Thymus (tissue), 14 donors: ENCODE measurements at places on chromosomes 16 and 17.
A peak's percentile ranks its signal among the peaks of the same experiment; 100 is the strongest.

GRCh38 chr17:77606865-77607210 is 351.7 kb upstream of the TNRC6C start:
- no peak for DNase-seq

DNA sequence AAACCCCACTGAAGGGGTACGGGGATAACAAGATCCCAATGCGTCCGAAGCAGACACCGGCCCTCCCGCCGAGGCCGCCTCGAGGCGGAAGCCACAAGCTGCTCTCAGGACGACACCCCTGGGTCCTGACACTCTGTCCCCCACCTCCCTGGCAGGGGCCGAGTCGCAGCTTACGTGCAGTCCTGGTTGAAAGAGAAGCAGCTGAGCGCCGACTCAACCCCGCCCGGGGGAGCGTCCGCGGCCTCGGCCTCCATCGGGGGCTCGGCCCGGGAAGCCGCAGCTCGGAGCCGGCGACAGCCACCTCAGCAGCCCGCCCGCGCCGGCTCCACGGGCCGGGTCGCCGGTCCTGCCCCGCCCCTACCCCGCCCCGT is at the start of gene WIPI1:
Gene WIPI1 (minus strand): TSS at position 329 of the 371 bp plus-strand sequence. CDS start 75 bp downstream, at position 254.
- peak; percentile 32 for DNase-seq

DNA sequence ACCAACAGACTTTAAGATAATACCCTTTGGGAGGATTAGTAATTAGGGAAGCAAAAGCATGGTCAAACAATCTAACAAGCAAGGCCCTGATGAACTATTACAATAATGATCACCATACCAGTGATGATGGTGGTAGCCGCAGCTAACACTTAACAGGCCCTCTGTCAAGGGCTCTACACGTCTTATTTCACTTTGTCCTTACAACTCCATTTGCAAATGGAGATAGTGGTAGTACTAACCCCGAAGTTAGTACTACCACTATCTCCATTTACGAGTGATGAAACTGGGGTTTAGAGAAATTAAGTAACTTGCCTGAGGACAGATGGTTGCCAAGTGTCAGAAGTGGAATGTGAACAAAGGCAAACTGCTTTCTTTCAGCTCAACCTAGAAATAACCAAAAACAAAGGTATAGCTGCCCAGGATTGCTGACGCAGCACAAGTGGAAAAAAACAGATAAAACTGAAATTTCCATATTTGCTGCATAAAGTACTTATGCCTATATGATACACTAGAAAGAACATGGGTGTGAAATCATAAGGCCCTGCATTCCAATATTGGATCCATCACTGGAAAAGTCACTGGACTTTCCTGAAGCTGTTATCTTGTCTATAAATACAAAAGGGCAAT is 24.6 kb downstream of the CEP112 start:
- DNase-seq: no peak

DNA sequence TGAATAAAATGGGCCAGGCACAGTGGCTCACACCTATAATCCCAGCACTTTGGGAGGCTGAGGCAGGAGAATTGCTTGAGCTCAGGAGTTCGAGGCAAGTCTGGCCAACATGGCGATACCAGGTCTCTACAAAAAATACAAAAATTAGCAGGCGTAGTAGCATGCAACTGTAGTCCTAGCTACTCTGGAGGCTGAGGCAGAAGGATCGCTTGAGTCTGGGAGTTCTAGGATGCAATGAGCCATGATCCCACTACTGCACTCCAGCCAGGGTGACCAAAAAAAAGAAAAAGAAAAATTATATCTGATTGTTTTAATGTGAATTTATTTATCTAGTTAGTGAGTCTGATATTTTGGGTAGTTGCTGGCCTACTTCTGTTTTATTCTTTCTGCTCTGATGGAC is 7.0 kb downstream of the IL34 start:
- no peak for DNase-seq

DNA sequence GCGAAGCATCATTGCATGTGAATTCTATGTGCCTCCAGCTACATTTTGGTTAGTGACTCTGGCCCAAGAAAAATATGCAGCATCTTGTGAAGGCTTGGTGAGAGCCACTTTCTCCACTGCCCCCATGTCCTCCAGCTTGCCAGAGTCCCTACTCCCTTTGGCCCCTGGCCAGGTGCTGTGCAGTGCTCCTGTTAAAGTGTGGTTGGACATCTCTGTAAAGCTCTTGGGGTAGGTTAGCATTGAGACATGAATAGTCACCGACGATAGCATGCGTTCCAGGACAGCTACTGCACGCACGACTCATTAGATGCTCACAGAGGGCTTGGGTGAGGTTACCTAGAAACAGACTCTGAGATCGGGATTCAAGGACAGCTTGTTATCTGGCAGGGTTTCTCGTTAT is 48.6 kb downstream of the FOXL1 start:
- DNase-seq: no peak

DNA sequence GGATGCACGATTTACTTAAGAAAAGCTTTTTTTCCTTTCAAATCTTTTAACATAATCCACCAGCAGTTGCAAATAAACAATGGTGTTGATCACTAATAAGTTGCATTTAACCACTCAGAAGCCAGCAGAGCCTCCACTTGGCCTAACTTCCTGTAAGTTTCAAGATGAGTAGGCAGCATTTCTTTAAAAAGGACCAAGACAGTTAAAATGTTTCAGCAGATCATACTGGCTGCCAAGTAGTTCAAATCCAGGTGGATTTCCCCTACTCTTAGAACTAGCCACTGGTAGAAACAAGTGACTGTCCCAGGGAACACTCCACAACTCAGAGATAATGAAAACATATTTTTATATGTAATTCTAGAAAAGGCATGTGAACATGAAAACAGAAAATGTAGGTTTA is 17.0 kb upstream of the RFFL start:
- DNase-seq: no peak

DNA sequence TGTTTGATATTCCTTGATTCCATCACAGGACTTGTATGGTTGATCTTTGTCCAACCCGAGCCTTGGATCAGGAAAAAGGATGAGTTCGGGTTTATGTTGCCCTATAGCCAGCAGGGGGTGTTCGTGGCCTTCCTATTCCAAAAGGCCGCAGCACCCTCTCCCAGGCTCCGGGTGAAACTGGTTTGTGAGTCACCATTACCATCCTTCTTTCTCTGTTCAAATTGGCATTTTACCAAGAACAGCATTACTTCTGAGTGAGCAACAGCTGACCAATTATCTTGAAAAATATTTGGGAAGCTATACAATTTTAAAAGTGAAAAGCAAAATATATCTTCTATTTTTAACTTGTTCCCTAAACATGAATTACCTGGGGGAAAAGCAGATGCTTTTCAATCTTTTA is 24.3 kb upstream of the KRT20 start:
- peak; percentile 9 for DNase-seq

GRCh38 chr17:74231928-74232907 is 18.8 kb downstream of the TTYH2 start:
- no peak for DNase-seq

DNA sequence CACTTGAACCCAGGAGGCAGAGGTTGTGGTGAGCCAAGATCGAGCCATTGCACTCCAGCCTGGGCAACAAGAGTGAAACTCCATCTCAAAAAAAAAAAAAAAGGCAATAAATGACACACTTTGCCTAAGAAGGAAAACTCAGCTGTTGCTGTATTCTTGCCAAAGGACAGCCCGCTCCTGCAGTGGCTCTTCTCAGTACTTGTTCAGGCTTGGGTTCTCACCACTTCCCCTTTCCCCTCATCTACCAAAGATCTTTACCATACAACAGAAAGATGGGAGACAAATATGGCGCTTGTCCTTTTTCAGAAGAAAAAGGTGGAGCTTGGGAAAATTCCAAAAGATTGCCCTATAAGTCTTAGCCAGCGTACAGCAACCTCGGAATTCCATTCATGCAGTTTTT is 58.5 kb downstream of the MYH13 start:
- no peak for DNase-seq

GRCh38 chr16:495127-495748 is 32.3 kb upstream of the CAPN15 start:
- DNase-seq: peak; percentile 51

DNA sequence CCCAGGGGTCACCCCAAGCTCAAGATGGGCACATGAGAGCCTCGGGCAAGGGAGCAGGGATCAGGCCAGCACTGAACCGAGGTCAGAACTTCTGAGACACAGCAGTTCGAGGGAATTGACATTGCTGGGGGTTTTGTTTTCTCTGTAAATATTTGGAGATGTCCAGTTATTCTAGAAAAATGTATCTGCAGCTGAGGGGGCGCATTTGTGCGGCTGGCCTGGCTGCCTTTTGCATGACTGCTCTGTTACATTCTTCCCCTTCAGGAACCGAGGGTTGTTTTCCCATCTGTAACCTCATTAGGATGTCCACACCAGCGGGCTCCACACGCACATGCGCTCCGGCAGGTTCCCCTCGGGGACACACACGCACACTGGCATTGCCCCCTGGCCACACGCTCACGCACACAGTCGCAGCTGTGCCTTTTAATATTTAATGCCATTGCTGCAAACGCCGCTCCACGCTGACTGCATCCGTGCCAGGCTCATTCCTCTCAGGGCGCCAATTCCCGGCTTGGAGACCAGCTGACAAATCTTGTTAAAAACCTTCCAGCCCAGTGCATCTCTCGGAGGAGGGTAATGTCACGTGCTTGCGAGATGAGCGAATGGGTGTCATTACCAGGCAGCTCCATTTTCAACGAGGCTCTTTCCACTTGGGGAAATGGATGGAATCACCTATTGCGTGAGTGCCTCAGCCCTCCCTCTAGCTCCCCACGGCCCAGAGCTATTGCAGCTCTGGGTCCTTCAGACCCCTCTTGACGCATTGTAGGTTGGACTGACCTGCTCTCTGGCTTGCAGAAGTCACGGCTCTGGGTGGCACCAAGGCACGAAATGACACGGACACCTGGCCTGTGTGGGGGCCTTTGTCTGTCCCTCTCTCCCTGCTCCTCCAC is 13.1 kb downstream of the CCR7 start:
- no peak for DNase-seq

- DNase-seq: no peak
Measured at GRCh38 chr16:66121466-66121865, 245.0 kb upstream of the CDH5 start.

DNA sequence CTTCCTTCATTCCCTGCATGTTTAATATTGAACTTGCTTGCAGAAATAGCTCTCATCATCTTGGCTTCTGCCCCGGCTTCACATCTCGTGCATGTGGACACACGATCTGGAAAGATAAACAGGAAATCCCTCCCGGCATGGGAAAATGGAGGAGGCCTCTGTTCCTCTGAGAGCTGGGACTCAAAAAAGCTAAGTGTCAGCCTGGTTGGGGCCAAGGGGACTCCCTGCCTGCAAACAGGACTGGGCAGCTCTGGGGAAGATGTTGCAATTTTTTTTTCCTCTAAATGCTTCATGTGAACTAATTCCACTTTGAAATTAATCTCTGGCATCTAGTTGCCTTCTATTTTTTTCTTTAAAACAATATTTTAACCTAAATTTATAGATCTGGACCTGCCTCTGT is 24.8 kb downstream of the ITPRIPL2 start:
- no peak for DNase-seq

- DNase-seq: no peak
Measured at GRCh38 chr17:15900871-15901270, 44.1 kb upstream of the ADORA2B start.

DNA sequence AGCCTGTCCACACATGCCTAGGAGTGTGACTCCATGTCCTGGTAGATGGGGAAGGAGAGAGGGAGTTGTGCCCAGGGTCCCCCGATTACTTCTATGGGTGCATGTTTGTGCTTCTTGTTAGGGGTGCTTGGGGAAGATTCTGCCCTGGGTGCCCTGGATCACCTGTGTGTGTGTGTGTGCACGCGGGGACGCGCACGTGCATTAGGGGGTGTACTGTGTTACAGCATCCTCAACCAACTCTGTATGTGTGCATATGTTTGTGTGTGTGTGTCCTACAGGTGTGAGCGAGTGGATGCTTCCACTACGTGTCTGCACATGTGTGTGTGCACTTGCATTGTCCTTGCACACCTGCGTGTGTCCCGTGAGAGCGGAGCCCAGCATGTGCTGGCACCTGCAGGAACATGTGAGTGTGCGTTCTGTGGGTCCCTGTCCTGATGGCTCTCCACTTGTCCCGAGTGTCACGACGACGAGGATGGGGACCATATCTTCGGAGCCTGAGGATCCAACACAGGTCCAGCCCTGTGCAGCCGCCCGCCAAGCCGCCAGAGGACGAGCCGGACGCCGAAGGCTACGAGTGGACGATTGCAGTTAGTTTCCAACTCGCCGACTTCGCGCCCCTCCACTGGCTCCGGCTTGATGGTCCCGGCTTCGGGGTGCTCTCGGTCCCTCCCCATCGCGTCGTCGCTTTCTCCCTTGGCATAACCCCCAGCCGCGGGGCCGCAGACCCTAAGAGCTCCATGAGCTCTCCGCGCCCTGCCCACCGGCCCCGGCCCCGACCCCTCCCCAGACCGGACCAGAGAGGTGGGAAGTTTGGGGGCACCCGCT is 6.0 kb upstream of the TBC1D3B start:
- no peak for DNase-seq

GRCh38 chr16:65547772-65548446 is 426.0 kb upstream of the CDH11 start:
- no peak for DNase-seq

DNA sequence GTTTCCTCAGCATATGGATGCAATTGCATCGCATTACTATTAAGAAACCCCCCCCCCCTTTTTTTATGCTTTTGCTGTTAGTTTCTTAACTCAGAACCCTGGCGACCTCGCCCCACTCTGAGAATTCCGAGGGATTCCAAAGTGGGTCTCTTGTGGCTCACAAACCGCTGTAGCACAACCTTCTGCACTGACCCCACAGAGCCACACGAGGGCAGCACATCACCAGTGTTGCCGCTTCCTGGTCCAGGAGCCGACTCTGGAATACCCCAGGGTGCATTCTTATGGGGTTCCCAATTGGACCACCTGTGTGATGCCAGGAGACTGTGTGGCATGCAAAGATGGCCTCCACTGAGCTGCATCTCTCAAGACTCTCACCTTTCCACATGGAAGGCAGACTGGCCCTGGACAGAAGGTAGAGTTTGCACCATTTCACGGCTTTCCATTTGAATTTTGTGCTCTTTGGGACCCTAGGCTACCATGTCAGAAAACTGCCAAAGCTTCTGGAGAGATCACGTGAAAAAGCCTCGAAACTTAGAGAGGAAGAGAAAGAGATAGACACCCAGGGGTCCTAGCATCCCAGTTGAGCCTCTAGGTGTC is 432.7 kb upstream of the ASIC2 start:
- DNase-seq: no peak

DNA sequence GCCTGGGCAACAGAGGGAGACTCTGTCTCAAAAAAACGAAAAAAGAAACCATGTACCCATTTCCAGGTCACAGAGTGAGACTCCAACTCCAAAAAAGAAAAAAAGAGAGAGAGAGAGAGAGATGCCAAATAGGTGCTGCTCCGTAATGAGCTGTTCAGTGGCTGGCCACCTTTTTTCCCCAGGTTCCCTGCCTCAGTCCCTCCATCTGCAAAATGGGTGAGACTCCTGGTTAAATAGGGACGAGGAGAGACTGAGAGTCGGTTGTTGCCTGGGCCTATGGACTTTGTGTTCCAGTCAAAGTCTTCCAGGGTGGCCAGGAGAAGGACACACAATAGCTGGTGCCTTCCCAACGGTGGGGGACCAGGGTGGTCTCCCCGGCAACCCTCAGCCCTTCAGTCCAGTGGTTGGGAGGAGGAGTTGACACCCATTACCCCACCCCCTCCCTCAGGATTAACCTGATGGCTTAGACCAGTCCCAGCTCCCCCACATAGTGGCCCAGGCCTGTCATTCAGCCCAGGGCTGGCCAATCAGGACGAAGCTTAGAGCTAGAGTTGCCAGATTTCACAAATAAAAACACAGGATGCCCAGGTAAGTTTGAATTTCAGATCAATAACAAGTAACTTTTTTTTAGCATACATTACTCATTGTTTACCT is 258.2 kb downstream of the PARN start:
- no peak for DNase-seq

GRCh38 chr16:560204-560700 is at the start of gene PRR35:
Gene PRR35, plus strand, starts transcription at chr16:560394. Its CDS starts 2,901 bp downstream, at chr16:563295.
- DNase-seq: no peak
